ENCODE measurements at places on chromosomes 7 and 10. TPM values are rescaled to one million over a fixed set of nuclear protein-coding genes. Genes with fewer than 3 reads are reported as not detected.

The TFR2 gene
- 1.4 TPM for total RNA-seq

The JAKMIP3 gene
- 2.0 TPM for total RNA-seq

The ENTPD1 gene
- total RNA-seq = 0.37 TPM

GRCh38 chr7:70766694-70767093, 365.2 kb upstream of the GALNT17 start:
- no peaks in the 10 kb centered on the region for H3K4me1 ChIP-seq
- no peaks in the 10 kb centered on the region for H3K36me3 ChIP-seq
- no peak overlapping the region for H3K27ac ChIP-seq
- DNase-seq = no peak
- H3K4me3 ChIP-seq = no peak overlapping the region

GRCh38 chr7:66542528-66543269, 86.0 kb upstream of the KCTD7 start:
- no peak for DNase-seq
- peaks cover 3% of the 10 kb centered on the region for H3K36me3 ChIP-seq
- no peak overlapping the region for H3K27ac ChIP-seq
- H3K4me3 ChIP-seq = no peak overlapping the region
- H3K4me1 ChIP-seq = no peaks in the 10 kb centered on the region
- H3K27me3 ChIP-seq = no peaks in the 10 kb centered on the region

- DNase-seq = no peak
- H3K4me3 ChIP-seq = no peak overlapping the region
- H3K4me1 ChIP-seq = no peaks in the 10 kb centered on the region
- peaks cover 3% of the 10 kb centered on the region for H3K36me3 ChIP-seq
These were observed 3.8 kb downstream of the WIPI2 start for GRCh38 chr7:5193880-5194279.

DNA sequence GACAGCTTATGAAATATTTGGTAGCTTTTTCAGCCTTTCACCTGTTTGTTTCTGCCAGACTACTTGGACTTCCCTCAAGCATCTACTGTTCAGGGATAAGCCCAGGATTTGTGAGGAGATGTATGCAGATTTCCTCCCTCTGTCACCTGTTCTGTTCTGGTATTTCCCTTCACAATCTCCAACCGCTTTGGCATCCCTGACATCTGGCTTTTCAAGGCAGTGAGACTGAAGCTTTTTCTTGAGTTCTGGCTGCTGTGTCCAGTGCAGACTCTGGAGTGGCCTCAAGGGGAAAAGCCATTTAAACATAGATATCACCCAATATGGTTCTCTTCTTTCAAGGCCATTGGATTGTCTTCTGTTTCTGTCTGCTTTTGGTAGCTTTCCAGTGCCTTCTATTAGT, 369.7 kb downstream of the LRMDA start:
- no peak for DNase-seq
- H3K36me3 ChIP-seq = no peaks in the 10 kb centered on the region
- peaks cover 4% of the 10 kb centered on the region for H3K27me3 ChIP-seq
- no peak overlapping the region for H3K27ac ChIP-seq

DNA sequence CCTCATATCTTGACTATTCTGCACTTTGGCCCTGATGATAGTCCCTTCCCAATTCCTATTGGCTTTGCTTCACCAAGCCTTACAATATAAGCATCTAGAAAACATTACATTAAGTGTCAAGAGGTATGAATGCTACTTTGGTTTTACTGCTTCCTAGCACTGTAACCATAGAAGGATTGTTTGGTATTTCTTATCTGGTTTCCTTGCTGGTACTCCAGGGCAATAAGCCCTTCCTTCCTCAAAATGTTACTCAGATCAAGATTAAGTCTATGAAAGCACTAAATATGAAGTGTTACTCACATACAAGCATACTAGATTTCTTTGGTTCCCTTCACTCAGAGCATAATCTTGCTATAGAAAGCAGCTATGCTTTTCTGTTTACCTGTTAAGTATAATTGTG, 492.5 kb downstream of the ETV1 start:
- H3K27me3 ChIP-seq = no peaks in the 10 kb centered on the region
- no peak overlapping the region for H3K4me3 ChIP-seq
- H3K4me1 ChIP-seq = no peaks in the 10 kb centered on the region
- no peak for DNase-seq

DNA sequence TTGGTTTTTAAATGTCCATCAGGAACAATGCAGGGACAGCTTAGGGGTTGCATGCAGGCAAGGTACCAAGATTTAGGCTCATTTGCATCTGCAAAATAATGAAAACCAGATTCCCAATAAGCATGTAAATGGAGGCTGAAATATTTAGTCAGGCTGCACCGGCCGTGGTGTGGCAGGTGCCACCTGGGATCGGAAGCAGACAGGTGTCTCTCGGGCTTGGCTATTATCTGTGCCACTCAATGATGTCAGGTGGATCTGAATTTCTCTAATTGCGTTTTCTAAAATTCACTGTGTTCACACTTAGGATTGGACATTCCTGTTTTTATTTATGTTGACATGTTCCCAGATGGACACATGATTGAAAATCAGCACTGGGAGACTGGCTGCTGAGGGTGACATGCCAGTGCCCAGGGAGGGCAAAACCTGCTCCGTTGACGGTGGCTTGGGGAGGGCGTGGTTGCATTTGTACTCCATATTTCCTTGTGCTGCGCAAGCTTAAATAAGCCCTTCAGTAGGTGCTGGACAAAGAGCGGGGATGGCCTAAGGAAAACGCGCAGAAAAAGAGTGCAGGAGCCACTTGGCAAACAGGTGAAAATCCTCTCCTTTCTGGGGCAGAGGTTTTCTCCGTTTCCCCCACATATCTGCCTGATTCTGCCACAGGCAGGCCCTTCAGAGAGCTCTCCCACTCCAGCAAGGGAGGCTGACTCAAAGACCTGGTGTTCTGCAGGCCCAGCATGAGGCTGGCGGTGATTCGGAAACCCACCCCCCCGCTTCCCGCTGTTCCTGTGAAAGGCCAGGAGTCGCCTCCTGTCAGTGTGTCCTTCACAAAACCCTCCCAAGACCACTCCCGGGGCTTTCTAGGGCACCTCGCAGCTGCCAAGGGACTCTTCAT, 142.5 kb downstream of the WDR37 start:
- no peak overlapping the region for H3K27ac ChIP-seq
- no peaks in the 10 kb centered on the region for H3K4me1 ChIP-seq
- peaks cover 96% of the 10 kb centered on the region for H3K27me3 ChIP-seq
- DNase-seq = no peak

GRCh38 chr10:132316133-132316532, 8.4 kb upstream of the STK32C start:
- H3K36me3 ChIP-seq = no peaks in the 10 kb centered on the region
- H3K27ac ChIP-seq = no peak overlapping the region
- peaks cover 13% of the 10 kb centered on the region for H3K4me1 ChIP-seq

- H3K4me1 ChIP-seq = no peaks in the 10 kb centered on the region
- H3K27me3 ChIP-seq = no peaks in the 10 kb centered on the region
- DNase-seq = no peak
- H3K4me3 ChIP-seq = no peak overlapping the region
- H3K27ac ChIP-seq = no peak overlapping the region
These were observed 59.4 kb upstream of the MXI1 start for GRCh38 chr10:110147961-110148360.

DNA sequence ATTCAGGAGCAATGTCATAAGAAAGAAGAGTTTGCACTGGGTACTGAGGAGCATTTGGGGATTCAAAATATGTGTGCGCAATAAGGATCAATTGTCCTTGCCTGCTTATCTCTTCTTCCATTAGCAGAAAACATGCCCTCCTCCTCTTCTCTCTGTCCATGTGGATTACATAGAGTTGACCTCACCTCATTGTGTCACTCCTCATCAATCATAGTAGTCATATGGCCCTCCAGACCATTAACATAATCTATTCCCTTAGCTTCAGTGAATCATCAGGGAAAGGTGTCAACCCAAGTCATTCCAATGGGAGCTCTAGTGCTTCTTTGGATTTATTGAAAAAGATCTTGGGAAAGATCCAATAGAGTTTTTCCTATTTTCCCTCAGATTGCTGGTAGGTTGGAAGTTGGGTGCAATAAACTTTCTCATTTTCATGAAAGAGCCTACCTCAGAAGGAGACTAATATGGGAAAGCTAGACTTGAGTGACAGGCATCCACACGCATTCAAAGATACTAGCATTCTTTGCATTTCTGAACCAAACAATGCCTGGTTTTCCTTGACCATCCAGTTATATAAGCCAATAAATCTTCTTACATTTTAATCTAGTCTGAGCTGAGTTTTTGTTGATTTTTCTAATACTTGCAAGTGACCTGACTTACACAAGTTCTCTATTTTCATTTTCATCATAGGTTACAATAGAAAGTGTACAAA, 71.5 kb upstream of the FAM13C start:
- H3K36me3 ChIP-seq = no peaks in the 10 kb centered on the region
- no peaks in the 10 kb centered on the region for H3K27me3 ChIP-seq
- H3K4me1 ChIP-seq = peaks cover 56% of the 10 kb centered on the region
- peak; percentile 22 for DNase-seq

DNA sequence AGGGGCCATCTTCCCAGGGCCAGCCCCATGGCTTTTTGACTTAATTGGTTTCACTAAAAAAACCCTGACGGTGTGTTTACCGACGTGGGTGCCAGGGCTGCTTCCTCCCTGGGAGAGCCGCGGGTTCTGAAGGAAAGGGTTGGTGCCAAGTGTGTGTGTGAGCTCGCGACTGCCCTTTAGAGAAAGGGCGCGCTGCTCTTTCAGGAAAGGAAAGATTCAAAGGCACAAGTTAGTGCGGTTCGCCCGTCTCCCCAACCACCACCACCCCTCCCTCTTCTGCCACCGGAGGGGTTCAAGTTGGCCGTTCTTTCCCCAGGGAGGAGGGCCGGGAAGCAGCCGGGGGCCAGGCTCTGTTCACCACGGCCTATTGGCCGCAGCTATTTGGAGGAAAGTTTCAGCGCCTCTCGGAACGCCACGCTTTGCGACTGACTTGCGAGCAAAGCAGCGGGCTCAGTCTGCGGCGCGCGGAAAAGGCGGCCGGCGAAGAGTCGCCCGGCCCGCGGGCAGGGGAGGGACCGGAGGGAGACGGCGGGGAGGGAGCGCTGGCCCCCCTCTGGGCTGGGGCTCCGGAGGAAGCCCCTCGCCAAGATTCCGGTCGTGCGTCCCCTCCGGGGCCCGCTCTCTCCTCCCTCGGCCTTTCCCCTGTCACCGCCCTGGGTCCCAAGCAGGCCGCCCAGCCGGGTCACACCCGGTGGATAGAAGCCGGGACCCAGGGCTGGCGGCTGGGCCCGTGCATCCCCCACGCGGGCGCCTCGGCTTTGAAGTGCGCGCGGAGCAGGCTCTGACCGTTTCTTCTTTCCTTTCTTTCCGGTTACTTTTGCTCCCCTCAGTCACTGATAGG, 165.9 kb upstream of the PPP1R3A start:
- H3K27me3 ChIP-seq = peaks cover 99% of the 10 kb centered on the region
- peak overlapping the region; percentile 52 for H3K4me3 ChIP-seq
- H3K27ac ChIP-seq = no peak overlapping the region
- H3K36me3 ChIP-seq = no peaks in the 10 kb centered on the region

GRCh38 chr7:121394709-121395140, 1.4 kb downstream of the FAM3C start:
- no peak overlapping the region for H3K4me3 ChIP-seq
- H3K27ac ChIP-seq = no peak overlapping the region
- H3K4me1 ChIP-seq = peaks cover 13% of the 10 kb centered on the region

DNA sequence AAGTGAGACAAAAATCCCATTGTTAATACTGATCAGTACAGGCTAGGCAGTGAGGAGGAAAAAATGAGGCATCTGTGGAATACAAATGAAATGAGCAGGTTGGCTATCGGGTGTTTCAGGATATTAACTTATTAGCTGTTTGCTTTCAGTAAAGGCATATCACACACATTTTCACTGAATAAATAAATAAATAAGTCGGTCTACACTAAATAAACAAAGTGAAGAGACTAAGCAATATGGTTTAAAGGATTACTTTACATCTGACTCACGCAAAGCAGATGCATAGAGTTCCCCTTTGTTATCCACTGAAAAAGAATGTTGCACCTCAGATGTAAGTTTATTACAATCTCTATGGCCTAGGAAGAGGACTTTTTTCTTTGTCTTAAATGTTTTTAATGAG, 6.3 kb upstream of the SEMA3A start:
- H3K27me3 ChIP-seq = no peaks in the 10 kb centered on the region
- H3K27ac ChIP-seq = no peak overlapping the region
- H3K4me1 ChIP-seq = peaks cover 20% of the 10 kb centered on the region
- H3K4me3 ChIP-seq = no peak overlapping the region
- H3K36me3 ChIP-seq = no peaks in the 10 kb centered on the region
- no peak for DNase-seq

GRCh38 chr10:75922435-75922834, 491.0 kb downstream of the LRMDA start:
- no peak overlapping the region for H3K27ac ChIP-seq
- no peak overlapping the region for H3K4me3 ChIP-seq
- H3K36me3 ChIP-seq = no peaks in the 10 kb centered on the region
- no peak for DNase-seq

- H3K4me1 ChIP-seq = no peaks in the 10 kb centered on the region
- H3K27ac ChIP-seq = no peak overlapping the region
- no peak for DNase-seq
- peaks cover 3% of the 10 kb centered on the region for H3K27me3 ChIP-seq
- no peak overlapping the region for H3K4me3 ChIP-seq
These were observed 160.1 kb downstream of the CFTR start for GRCh38 chr7:117639966-117640365.

GRCh38 chr10:116689744-116690143, 52.6 kb downstream of the HSPA12A start:
- no peaks in the 10 kb centered on the region for H3K27me3 ChIP-seq
- no peaks in the 10 kb centered on the region for H3K36me3 ChIP-seq
- no peaks in the 10 kb centered on the region for H3K4me1 ChIP-seq
- no peak overlapping the region for H3K27ac ChIP-seq
- no peak overlapping the region for H3K4me3 ChIP-seq
- DNase-seq = no peak

- H3K27ac ChIP-seq = no peak overlapping the region
- no peak for DNase-seq
- H3K4me3 ChIP-seq = no peak overlapping the region
- no peaks in the 10 kb centered on the region for H3K36me3 ChIP-seq
- no peaks in the 10 kb centered on the region for H3K4me1 ChIP-seq
These were observed 83.7 kb upstream of the GLCCI1 start for GRCh38 chr7:7884855-7885254.

GRCh38 chr7:40546616-40547501, 412.1 kb downstream of the SUGCT start:
- H3K4me3 ChIP-seq = no peak overlapping the region
- no peaks in the 10 kb centered on the region for H3K4me1 ChIP-seq
- no peaks in the 10 kb centered on the region for H3K27me3 ChIP-seq
- no peaks in the 10 kb centered on the region for H3K36me3 ChIP-seq

GRCh38 chr7:2072042-2072441, 160.7 kb downstream of the MAD1L1 start:
- H3K4me3 ChIP-seq = no peak overlapping the region
- H3K27me3 ChIP-seq = no peaks in the 10 kb centered on the region
- H3K27ac ChIP-seq = no peak overlapping the region

- no peaks in the 10 kb centered on the region for H3K4me1 ChIP-seq
- no peaks in the 10 kb centered on the region for H3K27me3 ChIP-seq
- H3K36me3 ChIP-seq = no peaks in the 10 kb centered on the region
- H3K27ac ChIP-seq = no peak overlapping the region
These were observed 597.3 kb downstream of the PTPRN2 start for GRCh38 chr7:157990226-157990880.

Data from A673 (cell line).